Activated CD4-positive, alpha-beta memory T cell treated with anti-CD3 and anti-CD28 coated beads, Interleukin-2, amount 10 ng/mL, durations not matched to agents 7 days and 5 days (primary cell): ENCODE measurements at places on chromosomes 1 and 21. TPM values are rescaled to one million over a fixed set of nuclear protein-coding genes. Genes with fewer than 3 reads are reported as not detected.

The CDK18 gene
- total RNA-seq, result 1.4 TPM

DNA sequence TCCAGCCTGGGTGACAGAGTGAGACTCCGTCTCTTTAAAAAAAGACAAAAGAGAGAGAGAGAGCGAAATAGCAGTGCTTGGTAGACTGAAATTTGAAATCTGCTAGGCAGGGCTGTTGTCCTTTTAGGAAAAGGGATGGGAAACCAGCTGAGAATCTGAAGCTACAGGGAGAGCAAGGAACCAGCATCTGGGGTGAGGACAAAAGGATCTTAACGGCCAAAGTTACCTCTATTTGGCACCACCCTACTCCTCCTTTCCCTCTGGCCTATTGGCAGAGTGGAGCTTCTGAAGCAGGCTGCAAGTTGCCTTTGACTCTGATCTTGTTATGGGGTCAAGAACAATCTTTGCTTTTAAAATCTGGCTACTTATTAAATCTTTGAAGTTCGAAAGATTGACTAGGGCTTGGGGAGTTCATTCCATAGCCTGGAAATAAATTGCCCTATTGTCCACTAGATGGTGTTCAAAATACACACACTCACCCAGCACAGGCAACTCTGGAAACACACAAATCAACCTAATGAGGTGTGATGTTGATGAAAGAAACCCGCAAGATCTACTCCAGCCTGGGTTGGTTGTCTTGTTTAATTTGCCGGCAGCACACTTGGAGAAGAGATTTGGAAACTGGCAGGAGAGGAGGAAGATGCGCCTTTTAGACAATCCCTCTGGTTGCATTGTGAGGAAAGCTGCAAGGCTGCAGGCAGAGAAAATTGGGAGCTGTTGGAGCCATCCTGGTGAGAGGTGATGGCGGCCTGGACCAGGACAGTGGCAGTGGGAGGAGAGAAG is 16.5 kb upstream of the PARP1 start:
- DNase-seq, result no peak

DNA sequence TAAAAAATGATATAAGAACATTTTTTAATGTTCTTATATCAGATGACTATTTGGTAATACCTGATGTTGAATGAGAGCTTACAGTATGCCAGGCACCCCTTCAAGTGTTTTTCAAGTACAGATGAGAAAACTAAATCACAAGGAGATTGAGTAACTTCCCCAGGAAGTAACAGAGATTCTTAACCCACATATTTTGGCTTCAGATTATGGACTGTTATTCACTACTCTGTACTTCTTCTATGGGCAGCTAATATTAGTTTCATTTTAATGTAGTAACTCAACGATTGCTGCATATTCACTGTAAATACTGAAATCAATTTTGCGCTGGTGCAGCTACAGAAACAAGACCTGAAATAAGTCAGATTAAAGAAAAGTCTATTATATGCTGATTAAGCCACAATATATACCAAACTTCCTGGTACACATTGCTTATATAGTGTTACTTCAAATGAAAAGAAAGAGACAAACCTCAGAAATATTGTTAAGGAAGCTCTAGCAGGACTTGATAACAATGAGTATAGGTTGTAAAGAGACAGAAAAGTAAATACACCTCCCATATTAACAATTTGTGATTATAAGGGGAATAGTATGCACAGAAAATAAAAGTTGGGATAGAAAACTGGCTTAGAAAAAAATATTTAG is 19.7 kb downstream of the DPYD start:
- no peak for DNase-seq

- peak; percentile 66 for DNase-seq
Measured at GRCh38 chr1:156910309-156910782, 10.1 kb upstream of the LRRC71 start.

DNA sequence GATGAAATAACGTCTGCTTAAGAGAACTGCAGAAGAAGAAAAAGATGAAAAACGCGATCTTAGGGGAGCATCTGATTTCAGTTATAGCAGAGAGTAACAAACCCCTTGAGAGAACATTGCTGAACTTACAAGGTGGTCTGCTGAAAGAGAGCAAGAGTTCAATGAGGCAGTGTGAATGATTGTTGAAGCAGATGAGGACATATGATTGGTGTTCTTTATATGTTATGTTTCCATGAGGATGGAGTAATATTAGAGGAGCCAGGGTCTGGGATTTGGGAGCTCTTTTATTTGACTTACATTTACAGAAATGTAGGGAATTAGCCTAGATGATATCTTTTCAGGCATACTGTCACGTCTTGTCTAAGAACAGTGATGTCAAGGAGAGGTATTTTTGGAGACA is 1302.0 kb downstream of the KCNT2 start:
- DNase-seq, result no peak
